ENCODE measurements at places on chromosomes 11 and 22. TPM values are rescaled to one million over a fixed set of nuclear protein-coding genes. Genes with fewer than 3 reads are reported as not detected.

DNA sequence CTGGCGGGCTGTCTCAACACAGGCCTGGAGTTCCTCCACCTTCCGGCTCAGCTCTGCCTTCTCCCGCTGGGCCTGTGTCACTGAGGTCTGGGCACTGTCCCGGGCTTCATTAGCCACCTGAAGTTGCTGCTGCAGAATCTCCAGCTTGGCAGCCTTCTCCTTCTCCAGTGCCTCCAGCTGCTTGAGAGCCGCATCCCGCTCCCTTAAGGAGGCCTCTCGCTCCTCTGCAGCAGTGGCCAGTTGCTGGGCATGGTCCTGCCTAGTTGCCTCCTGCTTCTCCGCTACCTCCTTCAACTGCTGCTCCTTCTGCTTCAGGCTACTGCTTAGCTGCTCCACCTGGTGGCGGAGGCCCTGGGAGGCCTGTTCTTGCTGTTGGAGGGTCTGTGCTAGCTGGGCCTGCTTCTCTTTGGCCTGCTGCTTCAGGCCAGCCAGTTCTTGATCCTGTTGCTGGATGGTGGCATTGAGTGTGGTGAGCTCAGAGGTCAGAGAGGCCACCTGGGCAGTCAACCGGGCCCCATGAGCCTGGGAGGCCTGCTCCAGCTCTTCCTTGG is 16.9 kb downstream of the IL18BP start:
- no peak overlapping the region for H3K4me3 ChIP-seq
- no peaks in the 10 kb centered on the region for H3K4me1 ChIP-seq
- no peak overlapping the region for H3K27ac ChIP-seq
- no peak for DNase-seq
- H3K36me3 ChIP-seq: peaks cover 31% of the 10 kb centered on the region

- no peak overlapping the region for H3K27ac ChIP-seq
- no peak overlapping the region for H3K4me3 ChIP-seq
- no peaks in the 10 kb centered on the region for H3K36me3 ChIP-seq
Measured at GRCh38 chr11:127675581-127675980, 675.0 kb upstream of the KIRREL3 start.

DNA sequence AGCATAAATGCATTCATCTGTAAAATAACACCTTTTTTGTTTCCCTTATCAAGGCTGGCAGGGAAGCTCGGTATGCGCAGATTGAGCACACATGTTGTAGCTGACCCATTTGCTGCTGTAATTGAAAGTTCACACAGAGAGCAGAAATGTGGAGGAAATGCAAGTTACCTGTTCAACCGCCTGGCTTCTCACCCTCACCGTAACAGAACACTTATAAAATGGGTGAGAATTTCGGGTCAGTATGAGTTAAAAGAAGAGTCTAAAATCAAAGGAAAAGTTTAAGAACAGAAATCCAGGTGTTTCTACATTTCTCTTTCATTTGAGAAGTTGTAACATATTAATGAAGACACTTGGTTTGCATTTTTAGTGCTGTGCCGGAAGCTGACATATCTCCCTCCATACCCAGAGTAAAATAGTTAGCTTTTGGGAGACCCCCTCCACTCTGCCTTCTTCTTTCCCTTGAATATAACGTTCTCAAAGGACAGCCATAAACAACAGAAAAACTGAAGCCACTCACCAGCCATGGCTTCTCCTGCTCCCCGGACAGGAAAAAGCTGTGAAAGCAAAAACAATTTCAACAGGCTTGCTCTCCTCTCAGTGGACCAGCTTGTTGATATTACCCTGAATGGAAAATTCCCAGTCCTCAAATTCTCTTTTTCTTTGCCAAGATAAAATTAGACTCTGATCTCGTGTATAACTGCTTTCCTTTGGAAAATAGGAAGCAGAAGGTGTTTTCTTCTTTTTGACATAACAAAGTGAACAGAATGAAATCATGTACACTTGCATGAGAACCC is at the start of gene CASP12:
TSS of gene CASP12 (minus strand) at position 570 of the 794 bp plus-strand sequence.
- H3K36me3 ChIP-seq: peaks cover 20% of the 10 kb centered on the region
- DNase-seq: peak; percentile 9
- peak within 1 kb of the TSS; percentile 73 for H3K27ac ChIP-seq
- H3K27me3 ChIP-seq: peaks cover 3% of the 10 kb centered on the region
- H3K4me3 ChIP-seq: peak within 1 kb of the TSS; percentile 81

DNA sequence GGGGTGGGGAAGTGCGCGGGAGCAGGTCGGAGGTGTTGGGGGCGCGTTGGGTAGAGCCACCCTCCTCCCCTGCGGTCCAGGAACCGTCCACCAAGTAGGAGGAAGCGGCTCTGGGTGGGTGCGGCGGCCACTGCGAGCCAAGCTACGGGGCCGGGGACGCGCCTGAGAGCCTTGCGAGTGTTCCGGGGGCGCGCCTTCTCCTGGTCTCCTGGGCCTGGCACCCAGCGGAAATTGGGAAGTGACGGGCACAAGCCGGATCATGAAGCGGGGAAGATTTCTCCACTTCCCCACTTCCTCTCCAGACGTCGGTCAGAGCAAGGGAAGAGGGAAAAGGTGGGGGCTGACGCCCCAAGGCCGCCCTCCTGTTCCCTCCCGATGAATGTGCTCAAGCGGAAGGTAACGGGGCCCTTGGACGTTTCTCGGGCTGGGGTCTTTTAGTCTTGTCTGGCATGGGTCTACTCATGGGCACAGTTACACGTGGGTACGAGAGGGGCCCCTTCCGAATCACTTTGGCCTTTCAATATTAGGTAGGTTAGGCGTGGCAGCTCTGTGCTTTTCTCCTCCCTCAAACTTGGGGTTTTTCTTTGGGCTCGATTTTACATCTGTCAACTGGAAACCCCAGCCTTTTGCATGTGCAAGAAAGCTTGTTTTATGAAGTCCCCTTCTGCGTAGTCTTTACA is 865 bp downstream of the RBM14 start:
- H3K27me3 ChIP-seq: peaks cover 30% of the 10 kb centered on the region
- no peaks in the 10 kb centered on the region for H3K36me3 ChIP-seq
- H3K4me3 ChIP-seq: peak overlapping the region; percentile 98

DNA sequence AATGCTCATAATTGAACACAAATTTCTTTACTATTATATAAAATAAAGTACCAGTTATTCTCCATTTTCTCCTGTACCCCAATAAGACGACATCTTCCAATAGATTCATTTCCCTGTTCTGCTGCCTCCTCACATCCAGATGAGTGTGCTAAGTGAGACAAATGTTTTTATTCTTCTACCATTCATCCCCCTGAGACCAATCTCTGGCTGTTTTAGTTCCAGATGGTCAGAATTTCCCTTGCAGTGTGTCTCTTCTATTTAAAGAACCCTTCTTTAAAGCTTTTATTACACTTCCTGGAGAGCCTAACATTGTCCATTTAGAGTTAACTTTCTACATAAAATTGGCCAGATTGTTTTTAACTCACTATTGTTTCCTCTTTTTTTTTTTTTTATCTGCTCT is 41.2 kb upstream of the GLYATL1 start:
- H3K4me3 ChIP-seq: no peak overlapping the region
- no peak overlapping the region for H3K27ac ChIP-seq
- no peaks in the 10 kb centered on the region for H3K4me1 ChIP-seq
- H3K36me3 ChIP-seq: no peaks in the 10 kb centered on the region
- no peak for DNase-seq

DNA sequence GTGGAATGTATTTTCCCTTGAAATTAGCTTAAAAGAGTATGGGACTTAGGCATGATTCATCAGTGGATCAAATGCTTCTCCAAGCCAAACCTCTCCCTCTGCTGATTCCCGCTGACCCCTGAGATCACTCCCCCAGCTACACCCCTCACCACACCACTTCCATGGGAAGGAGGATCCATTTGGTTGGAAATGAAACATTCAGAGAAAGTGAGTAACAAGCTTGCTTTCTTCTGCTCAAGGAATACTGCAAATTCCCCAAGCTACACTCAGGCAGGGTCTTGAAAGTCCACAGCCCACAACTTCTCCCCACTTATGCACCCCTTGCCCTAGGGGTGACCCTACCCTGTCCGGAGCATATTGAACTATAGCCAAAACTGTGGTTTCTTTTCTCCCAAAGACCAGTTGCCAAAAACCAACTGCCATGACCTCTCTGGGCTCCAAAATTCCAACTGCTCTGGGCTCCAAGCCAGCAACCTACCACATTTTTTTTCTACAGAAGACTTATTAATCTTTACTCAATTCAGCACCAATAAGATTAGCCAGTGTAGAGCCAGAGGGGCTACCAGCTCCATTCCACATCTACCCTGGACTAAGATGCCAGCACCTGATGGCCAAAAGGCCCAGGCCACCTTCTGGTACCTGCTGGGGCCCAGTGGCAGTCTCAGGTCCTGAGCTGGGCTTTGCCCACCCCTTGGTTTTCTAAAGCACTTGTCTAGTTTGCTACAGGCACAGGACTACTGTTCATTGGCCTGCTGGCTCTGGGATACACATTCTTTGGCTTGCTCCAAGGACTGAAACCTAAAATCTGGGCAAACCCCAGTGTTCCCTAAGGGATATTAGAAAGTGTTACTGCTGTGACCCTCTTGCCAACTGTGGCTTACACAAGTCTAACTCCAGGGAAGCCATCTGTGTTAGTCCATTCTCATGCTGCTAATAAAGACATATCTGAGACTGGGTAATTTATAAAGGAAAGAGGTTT is 101.1 kb downstream of the MICAL3 start:
- H3K36me3 ChIP-seq: no peaks in the 10 kb centered on the region
- no peak overlapping the region for H3K27ac ChIP-seq
- no peaks in the 10 kb centered on the region for H3K27me3 ChIP-seq
- H3K4me3 ChIP-seq: no peak overlapping the region

- no peaks in the 10 kb centered on the region for H3K4me1 ChIP-seq
- H3K27me3 ChIP-seq: peaks cover 5% of the 10 kb centered on the region
- H3K27ac ChIP-seq: no peak overlapping the region
Measured at GRCh38 chr11:44812971-44813370, 86.2 kb downstream of the TSPAN18 start.

- peaks cover 92% of the 10 kb centered on the region for H3K4me1 ChIP-seq
- H3K27ac ChIP-seq: no peak overlapping the region
Measured at GRCh38 chr11:1520663-1521267, 34.2 kb upstream of the MOB2 start.

DNA sequence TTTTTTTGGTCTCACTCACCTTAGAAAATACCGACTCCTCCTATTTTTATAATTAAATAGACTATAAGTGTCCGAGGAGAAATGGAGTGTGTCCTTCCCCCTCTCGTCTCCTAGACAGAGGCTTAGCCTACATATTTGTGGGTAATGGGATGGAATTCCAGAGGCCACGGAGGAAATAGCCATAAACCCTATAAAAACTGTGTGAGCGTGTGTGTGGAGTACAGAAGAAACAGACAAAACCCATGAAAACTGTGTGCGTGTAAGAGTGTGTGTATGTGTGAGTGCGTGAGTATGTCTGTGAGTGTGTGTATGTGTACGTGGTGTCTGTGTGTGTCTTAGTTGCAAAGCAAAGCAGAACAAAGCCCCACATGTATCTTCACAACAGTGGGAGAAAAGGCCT is 883.5 kb downstream of the OPCML start:
- H3K4me3 ChIP-seq: no peak overlapping the region
- no peaks in the 10 kb centered on the region for H3K4me1 ChIP-seq
- peaks cover 2% of the 10 kb centered on the region for H3K27me3 ChIP-seq
- DNase-seq: no peak

DNA sequence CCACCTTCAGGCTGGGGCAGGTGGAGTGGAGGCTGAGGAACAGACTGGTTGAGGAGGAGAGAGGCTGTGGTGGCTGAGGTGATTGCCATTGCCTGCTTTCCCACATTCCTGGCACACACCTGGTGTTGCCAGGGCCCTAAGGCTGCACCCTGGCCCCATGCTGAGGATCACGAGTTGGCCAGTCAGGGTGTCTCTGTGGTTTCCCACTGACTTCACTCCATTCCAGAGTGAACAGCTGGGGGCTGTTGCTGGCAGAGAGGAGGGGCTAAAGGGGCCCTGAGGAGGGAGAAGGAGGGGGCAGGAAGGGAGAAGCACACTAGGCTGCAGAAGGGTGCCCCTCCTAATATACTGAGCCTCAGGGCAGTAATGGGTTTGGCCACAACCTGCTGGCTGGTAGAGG is 1.8 kb downstream of the TMEM86A start:
- H3K4me1 ChIP-seq: peaks cover 22% of the 10 kb centered on the region
- H3K27ac ChIP-seq: peak overlapping the region; percentile 61
- peak overlapping the region; percentile 78 for H3K4me3 ChIP-seq
- no peaks in the 10 kb centered on the region for H3K36me3 ChIP-seq

DNA sequence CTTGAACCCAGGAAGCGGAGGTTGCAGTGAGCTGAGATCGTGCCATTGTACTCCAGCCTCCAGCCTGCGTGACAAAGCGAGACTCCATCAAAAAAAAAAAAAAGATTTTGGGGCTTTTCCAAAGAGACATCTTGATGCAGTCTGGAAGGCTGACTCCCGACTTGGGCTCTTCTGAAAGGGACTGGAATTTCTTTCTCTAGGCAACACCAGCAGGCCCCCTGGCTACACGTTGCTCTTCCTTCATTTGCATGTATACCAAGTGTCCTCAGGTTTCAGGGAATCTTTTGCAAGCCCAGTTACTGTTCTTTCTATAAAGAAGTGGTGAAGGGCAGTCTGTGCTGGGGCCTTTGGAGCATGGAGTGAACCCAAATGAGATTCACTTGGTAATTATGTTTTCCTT is 211.0 kb downstream of the GRIK4 start:
- peaks cover 14% of the 10 kb centered on the region for H3K4me1 ChIP-seq
- H3K4me3 ChIP-seq: no peak overlapping the region
- no peak for DNase-seq
- H3K27me3 ChIP-seq: peaks cover 6% of the 10 kb centered on the region

- no peak overlapping the region for H3K4me3 ChIP-seq
- no peak for DNase-seq
- H3K36me3 ChIP-seq: no peaks in the 10 kb centered on the region
- H3K4me1 ChIP-seq: peaks cover 11% of the 10 kb centered on the region
- peak overlapping the region; percentile 80 for H3K27ac ChIP-seq
Measured at GRCh38 chr22:17786435-17787161, 12.3 kb upstream of the BID start.

DNA sequence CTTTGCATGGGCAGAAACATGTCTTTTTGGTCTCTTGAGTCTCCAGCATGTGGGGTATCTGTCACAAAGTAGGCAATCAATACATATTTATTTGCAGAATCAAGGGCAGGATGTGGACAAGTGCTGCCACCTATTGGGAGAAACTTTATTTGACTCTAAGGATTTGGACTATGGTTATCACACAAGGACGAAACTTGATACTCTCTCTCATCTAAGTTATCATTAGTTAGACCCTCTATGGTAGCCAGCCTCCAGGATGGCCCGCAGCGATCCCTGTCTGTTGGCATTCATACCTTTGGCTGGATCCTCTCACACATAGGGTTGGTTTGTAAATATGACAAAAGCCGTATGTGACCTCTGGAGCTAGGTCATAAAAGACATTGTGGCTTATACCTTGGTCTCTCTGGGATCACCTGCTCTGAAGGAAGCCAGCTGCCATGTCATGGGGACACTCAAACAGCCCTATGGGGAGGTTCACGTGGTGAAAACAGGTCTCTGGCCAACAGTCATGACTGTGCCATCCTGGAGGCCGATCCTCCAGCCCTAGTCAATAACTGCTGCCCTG is 1.1 kb upstream of the FBXO7 start:
- peaks cover 28% of the 10 kb centered on the region for H3K4me1 ChIP-seq
- peaks cover 11% of the 10 kb centered on the region for H3K27me3 ChIP-seq
- peak overlapping the region; percentile 98 for H3K27ac ChIP-seq
- DNase-seq: peak; percentile 56

MMP13 gene
- polyA plus RNA-seq: not detected

ZNRF3 gene
- polyA plus RNA-seq: 0.28 TPM

CLCF1 gene
- polyA plus RNA-seq: 0.34 TPM

MFNG gene
- 286 TPM for polyA plus RNA-seq

SCGB1D2 gene
- not detected for polyA plus RNA-seq

Data from immature natural killer cell (primary cell).